ENCODE measurements at places on chromosomes 4 and X. TPM values are rescaled to one million over a fixed set of nuclear protein-coding genes. Genes with fewer than 3 reads are reported as not detected.

CT45A1 gene
- total RNA-seq = not detected

PNMA5 gene
- total RNA-seq = not detected

POU4F2 gene
- total RNA-seq = 7.9 TPM

MAGEA2 gene
- not detected for total RNA-seq

PNCK gene
- total RNA-seq = 29.3 TPM

NDUFA1 gene
- total RNA-seq = 22.3 TPM
